Stimulated activated CD4-positive, alpha-beta T cell treated with anti-CD3 and anti-CD28 coated beads, TNF-alpha, amount 100 ng/mL, for 1 hour (primary cell): ENCODE measurements at places on chromosomes 6 and 20.

GRCh38 chr20:38303908-38304379 is at the start of gene BPI:
BPI (plus strand) TSS chr20:38304156; CDS start chr20:38304224, 68 bp downstream.
- no peak for DNase-seq

GRCh38 chr6:151647976-151648639 is 154.3 kb downstream of the CCDC170 start:
- no peak for DNase-seq

GRCh38 chr6:1296542-1296941 is 15.4 kb upstream of the FOXQ1 start:
- no peak for DNase-seq

DNA sequence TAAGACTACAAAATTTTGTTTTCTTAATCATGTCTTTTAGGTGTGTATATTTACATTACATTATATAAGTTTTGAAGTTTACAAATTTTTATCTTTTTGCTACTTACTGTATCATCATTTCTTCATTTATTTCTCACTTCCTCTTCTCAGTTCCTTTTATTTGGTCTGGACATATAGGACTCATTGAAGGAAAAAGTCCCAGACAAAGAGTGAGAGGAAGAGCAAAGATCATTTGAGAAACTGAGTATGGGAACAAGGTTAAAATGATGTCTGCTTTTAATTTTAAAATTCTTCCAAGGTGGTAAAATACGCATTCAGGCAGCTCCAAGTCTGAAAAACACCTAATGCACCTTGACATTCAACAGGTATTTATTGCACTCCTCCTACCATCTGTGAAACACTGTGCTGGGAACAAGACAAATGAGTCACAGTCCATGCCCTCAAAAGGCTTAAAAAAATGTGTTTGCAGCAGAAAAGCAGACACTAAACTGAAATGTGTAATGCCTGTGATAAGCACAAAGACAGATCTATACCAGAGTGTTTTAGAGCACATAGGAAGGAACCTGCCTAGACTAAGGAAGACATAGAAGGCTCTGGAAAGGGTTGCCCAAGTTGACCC is 63.2 kb downstream of the PKIB start:
- DNase-seq, result no peak

DNA sequence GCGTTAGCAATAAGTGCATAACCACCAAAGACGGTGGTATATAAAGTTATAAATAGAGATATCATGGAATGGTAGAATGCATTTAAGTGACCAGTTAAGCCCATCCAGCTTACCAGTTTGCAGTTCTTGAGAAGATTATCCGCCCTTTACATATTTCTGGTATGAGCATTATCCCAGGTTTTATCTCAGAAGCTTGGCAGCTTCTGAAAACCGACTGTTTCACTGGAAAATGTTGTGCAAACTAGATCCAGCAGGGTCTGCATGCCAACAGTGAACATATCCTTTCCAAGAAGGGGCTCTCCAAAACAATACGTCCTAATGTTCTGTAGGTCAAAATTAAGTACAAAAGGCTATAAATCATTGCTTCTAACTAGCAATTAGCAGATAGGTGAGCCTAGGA is 29.5 kb upstream of the SHLD1 start:
- no peak for DNase-seq

DNA sequence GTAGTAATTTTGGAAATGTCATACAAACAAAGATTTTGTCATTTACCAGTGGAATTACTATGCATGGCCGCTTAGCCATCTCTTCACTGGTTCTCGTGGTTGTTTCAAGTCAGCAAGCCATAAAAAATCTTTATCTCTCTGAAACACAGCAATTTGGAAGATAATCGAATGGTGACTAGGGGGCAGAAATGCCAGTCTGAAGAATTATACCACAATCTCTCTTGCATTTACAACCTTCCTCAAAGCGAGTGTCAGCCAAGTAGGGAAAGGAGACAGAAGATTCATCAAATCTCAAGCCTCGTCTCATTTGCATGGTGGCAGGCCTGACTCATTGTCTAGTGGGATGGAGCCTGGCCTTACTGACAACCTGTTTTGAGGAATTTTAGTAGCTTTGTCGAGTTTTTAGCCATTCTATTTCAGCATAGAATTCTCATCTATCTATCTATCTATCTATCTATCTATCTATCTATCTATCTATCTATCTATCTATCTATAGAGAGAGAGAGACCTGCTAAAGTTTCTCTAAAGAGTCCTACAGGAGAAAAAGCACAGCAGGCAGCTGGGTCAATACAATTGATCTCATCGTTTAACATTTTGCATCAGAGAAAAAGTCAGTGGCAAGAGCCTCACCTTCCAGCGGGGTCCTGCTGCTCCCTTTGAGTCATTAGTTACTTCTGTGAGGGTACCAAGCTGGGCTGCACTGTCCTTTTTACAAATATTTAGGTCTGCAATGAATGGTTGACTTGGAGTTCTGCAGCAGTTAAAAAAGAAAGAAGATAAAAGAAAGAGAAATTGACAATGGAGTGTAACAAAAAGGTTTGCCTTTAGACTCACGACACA is 572.8 kb downstream of the TFAP2A start:
- no peak for DNase-seq

- DNase-seq, result no peak
Measured at GRCh38 chr20:35523298-35523888, 6.1 kb downstream of the C20orf173 start.

DNA sequence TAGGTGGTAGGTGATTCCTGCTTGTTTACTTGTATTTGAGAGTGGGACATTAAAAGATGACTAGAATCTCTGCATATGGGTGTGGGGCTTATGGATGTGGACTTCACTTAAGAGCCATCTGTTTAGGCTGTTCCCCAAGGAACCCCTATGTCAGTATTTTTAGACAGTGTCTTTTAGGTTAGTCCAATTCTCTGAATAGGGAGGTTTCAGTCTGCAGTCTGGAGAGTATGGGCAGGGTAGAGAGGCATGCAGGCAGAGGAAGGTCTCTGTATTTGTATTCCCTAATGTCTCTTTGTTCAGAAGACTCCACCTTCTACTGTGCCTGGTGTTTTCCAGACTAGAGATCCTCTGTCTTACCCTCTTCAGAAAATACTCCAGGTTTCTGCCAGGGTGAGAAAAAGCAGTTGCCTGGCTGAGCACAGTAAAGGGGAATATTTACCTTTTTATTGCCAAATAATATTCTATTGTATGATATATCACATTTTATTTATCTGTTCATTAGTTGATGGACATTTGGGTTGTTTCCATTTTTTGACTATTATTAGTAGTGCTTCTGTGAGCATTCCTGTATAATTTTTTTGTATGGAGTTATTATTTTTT is 19.1 kb downstream of the SLX4IP start:
- no peak for DNase-seq

DNA sequence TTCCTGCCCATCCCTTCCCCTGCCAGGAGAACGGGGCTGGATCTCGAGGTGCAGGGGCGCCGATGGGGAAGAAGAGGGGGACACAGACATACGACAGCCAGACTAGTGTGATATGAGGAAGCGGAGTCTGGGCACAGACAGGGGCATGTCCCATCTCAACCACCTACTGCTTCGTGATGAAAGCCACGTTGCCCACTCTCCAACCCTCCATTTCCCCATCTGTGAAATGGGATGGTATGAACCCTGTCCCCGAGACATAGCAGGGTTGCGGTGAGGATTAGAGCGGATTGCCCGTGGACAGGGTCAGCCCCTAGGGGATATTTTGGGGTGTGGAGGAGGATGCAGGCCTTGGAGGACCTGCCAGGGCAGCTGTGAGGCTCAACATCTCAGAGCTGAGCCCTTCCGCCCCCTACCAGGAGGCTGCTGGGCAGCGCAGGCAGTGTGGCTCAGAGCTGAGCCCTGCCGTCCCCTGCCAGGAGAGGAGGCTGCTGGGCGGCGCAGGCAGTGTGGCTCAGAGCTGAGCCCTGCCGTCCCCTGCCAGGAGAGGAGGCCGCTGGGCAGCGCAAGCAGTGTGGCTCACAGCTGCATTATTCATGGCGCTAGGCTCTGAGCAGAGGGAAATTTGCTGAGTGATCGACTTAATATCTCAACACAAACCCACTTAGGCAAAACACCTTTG is 71.7 kb downstream of the GRM4 start:
- no peak for DNase-seq

GRCh38 chr6:71651636-71652035 is 234.7 kb upstream of the RIMS1 start:
- DNase-seq, result no peak

GRCh38 chr20:24493661-24494459 is 24.4 kb downstream of the SYNDIG1 start:
- no peak for DNase-seq

GRCh38 chr20:16771213-16771612 is 23.1 kb downstream of the OTOR start:
- DNase-seq, result no peak

GRCh38 chr6:97032955-97033354 is 108.4 kb downstream of the KLHL32 start:
- DNase-seq, result no peak

GRCh38 chr6:43915986-43916923 is 146.2 kb downstream of the VEGFA start:
- no peak for DNase-seq
